ENCODE measurements at places on chromosomes 4 and X.

DNA sequence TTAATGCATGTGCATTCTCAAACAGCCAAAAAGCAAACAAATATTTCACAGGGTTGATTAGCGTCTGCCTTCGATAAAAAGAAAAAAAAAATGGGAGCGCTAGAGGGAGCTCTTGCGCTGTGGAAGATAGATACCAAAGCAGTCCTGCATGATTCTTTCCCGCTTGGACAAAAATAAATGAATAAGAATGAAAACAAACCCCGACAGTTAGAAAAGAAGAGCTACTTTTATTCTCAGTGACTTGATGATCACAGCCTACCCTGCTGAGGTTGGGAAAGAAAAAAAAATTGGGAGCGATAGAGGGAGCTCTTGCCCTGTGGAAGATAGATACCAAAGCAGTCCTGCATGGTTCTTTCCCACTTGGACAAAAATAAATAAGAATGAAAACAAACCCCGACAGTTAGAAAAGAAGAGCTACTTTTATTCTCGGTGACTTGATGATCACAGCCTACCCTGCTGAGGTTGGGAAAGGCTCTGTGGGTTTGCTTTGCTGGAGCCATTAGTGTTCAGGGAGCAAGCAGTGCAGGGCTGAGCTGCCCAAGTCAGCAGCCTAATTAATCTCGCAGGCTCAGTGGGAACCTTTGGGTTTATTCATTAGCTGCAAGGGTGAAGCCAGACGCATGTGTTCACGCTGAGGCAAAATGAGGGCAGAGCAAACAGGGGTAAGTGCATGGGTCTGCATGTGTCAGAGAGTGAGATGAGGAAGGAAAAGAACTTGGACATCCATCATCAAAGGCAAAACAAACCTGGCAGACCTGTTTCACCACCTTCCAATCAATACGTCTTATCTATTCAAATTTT, 249.3 kb upstream of the PRKX start:
- peak; percentile 15 for DNase-seq

DNA sequence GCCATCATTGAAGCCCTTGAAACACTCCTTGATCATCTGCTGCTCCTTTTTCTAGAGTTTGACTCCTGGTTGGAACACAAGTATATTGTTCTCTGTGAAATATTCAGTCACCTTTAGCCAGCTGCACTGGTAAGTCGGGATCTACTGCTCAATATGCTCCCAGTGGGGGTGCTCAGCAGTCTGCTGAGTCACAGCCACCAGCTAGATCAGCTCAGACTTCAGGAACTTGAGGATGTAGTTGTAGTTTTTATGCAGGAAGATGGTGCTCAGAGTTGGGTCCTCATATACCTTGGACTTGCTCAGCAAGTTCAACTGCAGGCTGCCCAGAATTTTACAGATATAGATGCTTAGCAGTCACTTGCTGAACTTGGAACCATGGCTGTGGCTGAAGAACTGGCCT, 202.5 kb upstream of the RPL34 start:
- DNase-seq = peak; percentile 56

DNA sequence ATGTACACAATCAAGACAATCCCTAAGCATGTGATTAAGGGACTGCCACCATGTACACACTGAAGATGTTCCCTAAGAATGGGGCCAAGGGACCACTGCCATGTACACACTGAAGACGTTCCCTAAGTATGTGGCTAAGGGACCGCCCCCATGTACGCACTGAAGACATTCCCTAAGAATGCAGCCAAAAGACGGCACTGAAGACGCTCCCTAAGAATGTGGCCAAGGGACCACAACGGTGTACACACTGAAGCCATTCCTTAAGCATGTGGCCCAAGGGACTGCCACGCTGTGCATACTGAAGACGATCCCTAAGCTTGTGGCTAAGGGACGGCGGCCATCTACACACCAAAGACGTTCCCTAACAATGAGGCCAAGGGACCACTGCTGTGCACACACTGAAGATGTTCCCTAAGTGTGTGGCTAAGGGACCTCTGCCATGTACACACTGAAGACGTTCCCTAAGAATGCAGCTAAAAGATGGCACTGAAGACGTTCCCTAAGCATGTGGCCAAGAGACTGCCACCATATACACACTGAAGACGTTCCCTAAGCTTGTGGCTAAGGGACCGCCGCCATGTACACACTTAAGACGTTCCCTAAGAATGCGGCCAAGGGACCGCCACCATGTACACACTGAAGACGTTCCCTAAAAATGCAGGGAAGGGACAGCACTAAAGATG, 26.4 kb downstream of the DHRSX start:
- no peak for DNase-seq

GRCh38 chrX:10753116-10753515, 132.7 kb upstream of the MID1 start:
- DNase-seq = no peak

GRCh38 chr4:183139972-183140570, 41.0 kb downstream of the WWC2 start:
- peak; percentile 8 for DNase-seq

DNA sequence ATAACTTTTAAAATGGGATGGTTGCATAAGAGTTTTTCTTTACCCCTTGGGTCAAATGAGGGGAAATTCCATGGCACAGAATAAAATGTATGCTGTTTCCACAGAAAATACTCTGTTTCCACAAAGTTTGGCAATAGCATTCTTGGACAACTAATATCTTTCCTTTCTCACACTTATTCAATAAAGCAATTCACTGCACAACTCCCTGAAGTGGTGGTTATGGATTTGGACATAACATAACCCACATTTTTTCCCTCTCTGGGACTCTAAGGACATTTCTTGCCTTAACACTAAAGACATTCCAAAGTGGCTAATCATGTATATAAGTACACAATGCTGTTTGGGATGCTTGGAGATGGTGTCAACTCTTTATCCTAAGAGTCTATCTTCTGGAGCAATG, 51.7 kb upstream of the GPM6B start:
- DNase-seq = peak; percentile 95

GRCh38 chr4:164536814-164537213, 217.1 kb upstream of the SMIM31 start:
- DNase-seq = peak; percentile 4

- DNase-seq = peak; percentile 24
These were observed 9.1 kb downstream of the LAMTOR3 start for GRCh38 chr4:99885063-99885664.

DNA sequence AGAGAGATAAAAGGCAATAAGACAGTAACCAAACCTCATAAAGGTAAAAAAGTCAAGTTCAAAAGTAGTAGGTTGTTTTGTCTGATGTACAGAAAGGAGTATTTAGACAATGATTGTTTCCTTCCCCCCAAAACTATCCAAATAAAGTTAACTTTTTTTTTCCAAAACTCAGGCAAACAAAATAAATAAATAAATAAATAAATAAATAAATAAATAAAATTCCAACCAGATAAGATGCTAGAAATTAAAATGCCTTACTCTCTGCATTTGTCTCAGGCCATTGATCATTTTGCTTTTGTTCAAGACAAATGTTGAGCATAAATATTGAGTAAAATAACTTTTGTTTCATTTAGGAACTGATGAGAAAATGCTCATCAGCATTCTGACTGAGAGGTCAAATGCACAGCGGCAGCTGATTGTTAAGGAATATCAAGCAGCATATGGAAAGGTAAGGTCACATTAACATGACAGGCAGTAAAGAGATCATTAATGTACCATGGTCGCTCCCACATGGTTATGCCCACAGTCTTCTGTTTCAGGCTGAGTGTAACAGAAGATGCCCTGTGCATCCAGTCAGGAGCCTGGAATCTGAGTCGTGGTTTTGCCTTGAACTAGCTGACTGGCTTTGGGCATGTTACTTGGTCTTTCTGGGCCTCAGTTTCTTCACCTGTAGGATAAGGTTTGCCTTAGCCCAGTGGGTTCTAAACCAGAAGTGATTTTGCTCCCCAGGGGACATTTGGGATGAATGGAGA, 27.3 kb downstream of the ANXA3 start:
- no peak for DNase-seq

DNA sequence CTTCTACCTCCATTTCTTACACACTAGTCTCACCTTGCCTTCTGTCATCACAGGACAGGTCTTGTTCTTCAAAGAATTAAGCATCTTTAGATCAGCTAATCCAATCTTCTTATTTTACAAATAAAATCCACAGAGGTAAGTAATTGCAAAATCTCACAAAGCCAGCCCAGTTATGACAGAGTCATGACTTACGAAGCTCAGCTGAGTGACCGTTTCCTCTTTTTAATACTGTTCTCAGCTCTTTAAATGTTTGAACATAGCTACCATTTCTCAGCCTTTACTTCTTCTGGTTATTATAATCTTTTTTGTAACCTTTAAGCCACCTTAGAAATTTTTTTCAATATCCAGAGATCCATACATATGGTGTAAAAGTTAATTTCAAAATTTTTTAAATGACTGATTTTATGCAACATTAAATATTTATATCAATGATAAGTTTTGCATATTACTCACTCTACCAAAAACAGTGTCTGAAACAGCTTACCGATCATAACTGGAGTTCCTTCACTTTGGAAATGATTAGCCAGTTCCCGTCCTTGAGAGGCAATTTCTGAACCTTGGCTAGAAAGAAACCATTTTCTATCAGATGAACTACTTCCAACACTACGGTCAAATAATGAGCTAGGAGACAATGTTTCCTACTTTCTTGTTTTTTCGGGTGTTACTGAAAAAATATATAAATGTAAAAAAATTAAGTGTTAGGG, 8.8 kb downstream of the ANKRD37 start:
- DNase-seq = no peak

DNA sequence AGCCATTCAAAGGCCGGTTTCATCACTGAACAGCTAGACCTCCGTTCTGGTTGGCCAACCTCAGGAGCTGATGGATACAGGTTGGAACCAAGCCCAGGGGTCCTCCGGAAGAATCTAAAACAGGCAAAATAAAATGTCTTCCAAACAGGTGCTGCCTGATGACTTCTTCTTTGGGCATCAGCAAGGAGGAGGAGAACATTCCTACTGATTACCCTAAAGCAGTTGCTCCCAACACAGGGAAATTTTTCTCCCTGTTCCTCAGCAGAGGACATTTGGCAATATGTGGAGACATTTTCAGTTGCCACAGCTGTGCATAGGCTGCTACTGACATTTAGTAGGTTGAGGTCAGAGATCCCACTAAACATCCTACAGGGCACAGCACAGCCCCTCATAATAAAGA, 319.3 kb upstream of the PPARGC1A start:
- DNase-seq = no peak

GRCh38 chrX:129659141-129659540, 4.4 kb upstream of the APLN start:
- no peak for DNase-seq

GRCh38 chrX:128717635-128718578, 665.7 kb upstream of the ACTRT1 start:
- DNase-seq = no peak

DNA sequence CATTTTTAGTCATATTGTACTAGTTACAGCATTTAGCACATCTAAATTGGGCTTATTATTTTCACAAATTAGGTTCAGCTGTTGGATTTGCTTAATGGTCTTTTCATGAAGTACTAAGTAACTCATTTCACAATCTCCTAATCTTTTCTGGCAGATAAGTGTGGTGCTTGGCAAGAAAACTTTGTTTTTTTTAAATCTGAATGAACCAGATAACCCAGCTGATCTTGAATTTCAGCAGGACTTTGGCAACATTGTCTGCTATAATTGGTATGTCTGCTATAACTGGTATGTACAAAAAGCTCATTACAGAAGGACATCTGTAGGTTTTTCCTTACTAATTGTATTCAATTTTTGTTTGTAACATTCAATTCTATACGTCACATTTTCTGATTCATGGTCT, 22.7 kb downstream of the WDR19 start:
- no peak for DNase-seq

GRCh38 chrX:84187533-84188319, at the start of gene RPS6KA6:
RPS6KA6 (minus strand) TSS chrX:84188199; CDS start chrX:84187899, 300 bp downstream.
- peak; percentile 19 for DNase-seq

GRCh38 chr4:94221916-94222315, 14.3 kb downstream of the SMARCAD1 start:
- DNase-seq = no peak

- no peak for DNase-seq
These were observed 25.1 kb downstream of the ARL13A start for GRCh38 chrX:100994352-100995281.

DNA sequence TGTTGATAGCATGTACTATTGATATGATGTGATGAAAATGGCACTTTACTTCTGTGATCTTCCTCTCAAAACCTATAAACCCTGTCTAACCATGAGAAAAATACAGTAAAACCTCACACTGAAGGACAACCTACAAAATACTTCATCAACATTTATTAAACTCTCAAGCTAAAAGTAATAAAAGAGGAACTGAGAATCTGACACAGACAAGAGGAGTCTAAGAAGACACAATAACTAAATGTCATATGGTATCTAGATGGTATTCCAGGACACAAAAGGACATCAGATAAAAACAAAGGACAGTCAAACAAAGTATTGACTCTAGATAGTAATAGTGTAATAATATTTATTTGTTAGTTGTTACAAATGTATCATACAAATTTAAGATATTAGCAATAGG, 655.3 kb downstream of the SH3BGRL start:
- DNase-seq = no peak

DNA sequence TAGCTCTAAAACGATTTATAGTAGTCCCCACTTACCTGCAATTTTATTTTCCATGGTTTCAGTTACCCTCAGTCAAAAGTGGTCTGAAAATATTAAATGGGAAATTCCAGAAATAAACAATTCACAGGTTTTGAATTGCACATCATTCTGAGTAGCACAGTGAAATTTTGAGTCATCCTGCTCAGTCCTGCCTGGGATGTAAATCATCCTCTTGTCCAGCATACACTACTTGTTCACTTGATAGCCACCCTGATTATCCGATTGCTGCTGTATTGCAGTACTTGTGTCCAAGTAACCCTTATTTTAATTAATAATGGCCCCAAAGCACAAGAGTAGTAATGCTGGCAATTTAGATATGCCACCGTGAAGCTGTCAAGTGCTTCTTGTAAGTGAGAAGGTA, 23.5 kb upstream of the BDH2 start:
- no peak for DNase-seq

DNA sequence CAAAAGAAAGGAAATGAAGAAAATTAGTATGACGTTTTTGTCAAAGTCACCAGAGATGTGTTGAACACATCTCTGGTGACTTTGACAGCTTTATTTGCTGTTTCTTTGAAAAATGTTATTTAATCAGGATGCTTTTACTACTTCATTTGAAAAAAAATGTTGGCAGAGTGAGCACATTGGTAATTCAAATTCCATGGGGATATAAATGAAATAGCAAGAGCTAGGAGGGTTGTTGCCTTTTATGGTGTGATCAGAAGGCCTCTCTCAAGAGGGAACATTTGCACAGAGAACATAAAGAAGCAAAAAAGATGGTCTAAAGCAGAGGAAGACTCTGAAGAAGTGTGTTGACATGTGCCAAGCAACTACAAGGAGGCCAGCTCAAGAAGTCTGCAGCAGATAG, 46.6 kb upstream of the CXCL8 start:
- DNase-seq = peak; percentile 61

GRCh38 chr4:7418131-7418943, 16.4 kb downstream of the PSAPL1 start:
- no peak for DNase-seq

All from fibroblast of skin of scalp (primary cell).